ENCODE measurements at places on chromosomes 5 and 9. TPM values are rescaled to one million over a fixed set of nuclear protein-coding genes. Genes with fewer than 3 reads are reported as not detected.
A peak's percentile ranks its signal among the peaks of the same experiment; 100 is the strongest.

DNA sequence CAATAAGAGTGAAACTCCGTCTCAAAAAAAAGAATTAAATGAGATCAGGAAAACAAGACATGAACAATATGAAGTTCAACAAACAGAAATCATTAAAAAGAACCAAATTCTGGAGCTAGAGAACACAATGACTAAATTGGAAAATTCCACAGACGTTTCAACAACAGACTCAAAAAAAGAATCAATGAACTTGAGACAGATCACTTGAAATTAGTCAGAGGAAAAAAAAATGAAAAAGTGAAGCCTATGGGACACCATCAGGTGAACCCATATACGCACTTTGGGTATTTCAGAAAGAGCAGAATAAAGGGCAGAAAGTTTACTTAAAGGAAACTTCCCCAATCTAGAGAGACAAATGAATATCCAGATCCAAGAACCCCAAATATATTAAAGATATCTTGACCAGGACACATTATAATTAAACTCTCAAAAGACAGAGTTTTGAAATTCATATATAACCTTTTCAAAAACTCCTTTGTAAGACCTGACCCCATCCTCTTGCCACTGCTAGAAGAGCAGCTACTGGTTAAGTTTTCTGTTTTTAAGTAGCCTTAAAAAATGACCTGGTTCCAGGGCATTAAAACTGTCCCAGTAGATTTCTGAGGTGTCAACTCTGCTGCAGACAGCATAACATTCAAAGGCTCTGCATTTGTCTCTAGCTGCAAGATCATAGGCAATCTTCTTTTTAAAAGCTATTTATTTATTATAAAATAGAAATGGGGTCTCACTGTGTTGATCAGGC is 7.7 kb upstream of the MATR3 start:
- DNase-seq, result no peak

GRCh38 chr5:129767927-129768380 is 20.1 kb downstream of the MINAR2 start:
- peak; percentile 71 for DNase-seq

- no peak for DNase-seq
Measured at GRCh38 chr9:113343732-113344231, 3.7 kb upstream of the WDR31 start.

DNA sequence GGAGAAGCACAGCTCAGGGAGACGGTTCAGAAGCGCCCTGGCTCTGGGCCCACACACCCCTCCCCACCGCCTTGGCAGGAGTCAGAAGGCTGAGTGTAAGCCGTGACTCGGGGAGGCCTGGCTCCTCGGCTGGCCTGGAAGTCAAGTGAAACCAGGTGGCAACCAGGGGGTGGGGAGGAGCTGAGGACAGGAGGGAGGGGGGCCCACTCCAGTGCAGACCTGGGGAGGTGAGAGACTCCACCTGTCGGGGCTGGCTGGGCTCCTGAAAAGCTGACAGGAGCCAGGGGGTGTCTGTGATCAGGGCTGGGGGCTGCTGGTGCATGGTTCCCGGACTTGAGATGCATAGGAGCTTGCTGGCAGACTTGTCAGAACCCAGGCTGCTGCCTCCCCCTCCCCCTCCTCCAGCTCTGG is 150.2 kb upstream of the PHYKPL start:
- DNase-seq, result no peak

GRCh38 chr5:181069767-181070491 is 29.9 kb downstream of the BTNL9 start:
- DNase-seq, result no peak

GRCh38 chr9:113508111-113508749 is 44.7 kb downstream of the RGS3 start:
- DNase-seq, result no peak

- no peak for DNase-seq
Measured at GRCh38 chr5:67620424-67621397, 424.1 kb upstream of the CD180 start.

DNA sequence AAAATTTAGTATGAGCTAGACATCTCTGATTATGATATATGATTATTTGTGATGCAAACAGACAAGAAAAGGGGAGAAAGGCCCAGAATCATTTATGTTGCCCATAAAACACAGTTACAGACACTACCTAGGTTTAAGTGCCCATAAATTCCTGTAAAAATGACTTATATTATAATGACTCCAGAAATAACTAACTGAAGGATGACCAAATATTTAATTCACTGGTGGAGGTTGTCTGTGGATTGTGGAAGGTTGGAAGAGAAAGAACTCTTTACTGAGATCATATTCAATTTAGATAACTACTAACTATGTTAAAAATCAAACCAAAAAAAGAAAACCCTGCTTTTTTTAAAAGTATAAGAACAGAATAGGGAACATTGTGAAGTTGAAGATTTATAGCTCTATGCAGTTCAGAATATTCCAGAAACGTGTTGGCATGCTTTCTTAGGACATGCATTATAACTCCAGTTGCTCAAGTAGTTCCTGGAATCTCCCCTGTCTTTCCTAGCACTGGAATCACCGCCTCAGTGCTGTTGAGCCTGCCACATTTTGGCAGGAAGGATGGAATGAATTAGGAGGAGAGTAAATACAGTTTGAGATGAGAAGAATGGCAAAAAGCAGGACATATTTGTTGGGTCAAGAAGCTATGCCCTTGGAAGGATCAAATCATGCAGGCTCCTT is 72.0 kb upstream of the PAPPA start:
- DNase-seq, result no peak

- DNase-seq, result no peak
Measured at GRCh38 chr5:67395790-67396418, 199.3 kb upstream of the CD180 start.

GRCh38 chr5:72286798-72287197 is 33.2 kb downstream of the MRPS27 start:
- DNase-seq, result no peak

- DNase-seq, result no peak
Measured at GRCh38 chr5:37889612-37890317, 49.9 kb upstream of the GDNF start.

- no peak for DNase-seq
Measured at GRCh38 chr9:6766606-6767005, 8.8 kb downstream of the KDM4C start.

DNA sequence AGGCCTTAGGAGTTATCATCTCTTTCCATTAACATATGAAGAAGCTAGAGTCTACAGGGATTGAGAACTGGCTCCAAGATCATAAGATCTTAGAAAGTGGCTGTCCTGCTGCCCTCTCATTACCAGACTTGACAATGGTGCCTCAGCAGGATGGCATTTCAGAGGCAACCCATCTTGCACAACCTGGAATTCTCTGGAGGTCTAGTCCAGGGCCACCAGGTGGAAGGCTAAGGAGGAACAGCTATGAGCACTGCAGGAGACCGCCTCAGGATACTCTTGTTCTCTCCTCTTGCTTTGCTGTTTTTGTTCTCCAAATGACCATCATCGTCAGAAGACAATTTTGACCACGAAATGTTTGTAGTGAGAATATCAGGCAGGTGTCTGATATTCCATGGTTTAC is 322.6 kb downstream of the FBXL17 start:
- no peak for DNase-seq

- DNase-seq, result no peak
Measured at GRCh38 chr5:21058289-21058688, 1070.3 kb upstream of the CDH18 start.

- no peak for DNase-seq
Measured at GRCh38 chr5:57179262-57180200, 5.7 kb downstream of the GPBP1 start.

DNA sequence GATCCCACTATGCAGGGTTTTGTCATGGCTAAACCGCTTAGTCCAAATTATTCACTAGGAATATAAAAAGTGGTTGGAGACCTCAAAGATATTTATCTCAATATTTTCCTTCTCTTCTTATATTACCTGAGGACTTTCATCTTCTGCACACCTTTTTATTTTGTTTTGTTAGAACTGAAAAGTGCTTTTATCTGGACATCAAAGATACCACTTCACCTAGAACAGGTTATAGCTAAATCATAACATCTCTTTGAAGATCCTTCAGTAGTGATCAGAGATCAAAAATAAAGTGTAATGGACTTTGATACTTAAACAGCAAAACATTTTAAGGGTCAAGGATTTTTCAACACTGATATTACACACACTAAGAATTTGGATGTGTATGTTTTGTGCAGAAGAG is 160.2 kb downstream of the MCTP1 start:
- DNase-seq, result no peak

GRCh38 chr9:120714088-120714845 is at the start of gene MEGF9:
Gene MEGF9 (minus strand): TSS chr9:120714470. CDS start chr9:120714358, 112 bp downstream.
- peak; percentile 96 for DNase-seq

- DNase-seq, result no peak
Measured at GRCh38 chr9:120845255-120845654, 2.5 kb upstream of the PSMD5 start.

DNA sequence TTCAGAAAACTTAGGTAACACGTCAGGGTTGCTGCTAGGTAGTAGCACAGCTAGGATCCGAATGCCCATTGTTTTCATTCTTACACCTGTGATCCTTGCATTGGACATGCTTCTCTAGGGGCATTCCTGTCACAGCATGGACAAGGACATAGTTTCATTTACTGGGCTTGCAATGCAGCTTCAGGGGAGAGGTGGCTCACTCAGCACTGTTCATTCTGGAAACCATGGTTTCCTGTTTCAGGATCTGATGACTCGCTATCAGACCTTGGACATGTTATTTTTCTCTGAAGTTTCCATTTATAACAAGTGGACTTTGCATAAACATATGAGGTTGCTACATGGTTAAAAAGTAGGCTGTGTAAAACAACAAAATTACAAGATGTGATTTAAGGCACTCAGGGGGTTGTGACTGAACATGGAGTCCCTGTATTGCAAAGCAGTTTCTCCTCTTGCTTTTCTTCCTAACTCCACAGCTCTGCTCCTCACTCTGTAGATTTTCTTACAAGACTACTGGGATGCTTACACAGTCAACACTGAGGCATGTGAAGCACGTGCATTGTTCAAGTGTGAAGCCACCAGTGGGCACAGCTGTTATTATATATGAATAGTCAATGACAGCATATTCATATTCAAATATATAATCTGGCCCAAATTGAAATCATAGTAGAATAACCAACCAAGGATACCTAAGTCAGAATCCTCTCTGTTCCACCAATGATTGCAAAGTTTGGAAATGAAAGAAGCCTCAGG is 66.1 kb upstream of the STK32A start:
- DNase-seq, result no peak

The HMGCR gene
- 321 TPM for total RNA-seq

The NEUROG1 gene
- total RNA-seq, result 7.3 TPM

The DOCK8 gene
- total RNA-seq, result 0.58 TPM

The FRMD3 gene
- total RNA-seq, result 2.3 TPM

The BTNL3 gene
- not detected for total RNA-seq

The IGFBPL1 gene
- 63.8 TPM for total RNA-seq

The ENHO gene
- total RNA-seq, result 12.0 TPM

The NMUR2 gene
- not detected for total RNA-seq

The UNC13B gene
- total RNA-seq, result 58.0 TPM

The CDX1 gene
- not detected for total RNA-seq

The GCNT4 gene
- 0.56 TPM for total RNA-seq

The SLC6A19 gene
- not detected for total RNA-seq

The ZNF366 gene
- total RNA-seq, result not detected

The GCNT1 gene
- total RNA-seq, result 1.6 TPM

The NR2F1-AS1 gene
- 53.1 TPM for total RNA-seq

The PCDHGC5 gene
- 3.0 TPM for total RNA-seq
